ENCODE measurements at places on chromosomes 12 and 14.

DNA sequence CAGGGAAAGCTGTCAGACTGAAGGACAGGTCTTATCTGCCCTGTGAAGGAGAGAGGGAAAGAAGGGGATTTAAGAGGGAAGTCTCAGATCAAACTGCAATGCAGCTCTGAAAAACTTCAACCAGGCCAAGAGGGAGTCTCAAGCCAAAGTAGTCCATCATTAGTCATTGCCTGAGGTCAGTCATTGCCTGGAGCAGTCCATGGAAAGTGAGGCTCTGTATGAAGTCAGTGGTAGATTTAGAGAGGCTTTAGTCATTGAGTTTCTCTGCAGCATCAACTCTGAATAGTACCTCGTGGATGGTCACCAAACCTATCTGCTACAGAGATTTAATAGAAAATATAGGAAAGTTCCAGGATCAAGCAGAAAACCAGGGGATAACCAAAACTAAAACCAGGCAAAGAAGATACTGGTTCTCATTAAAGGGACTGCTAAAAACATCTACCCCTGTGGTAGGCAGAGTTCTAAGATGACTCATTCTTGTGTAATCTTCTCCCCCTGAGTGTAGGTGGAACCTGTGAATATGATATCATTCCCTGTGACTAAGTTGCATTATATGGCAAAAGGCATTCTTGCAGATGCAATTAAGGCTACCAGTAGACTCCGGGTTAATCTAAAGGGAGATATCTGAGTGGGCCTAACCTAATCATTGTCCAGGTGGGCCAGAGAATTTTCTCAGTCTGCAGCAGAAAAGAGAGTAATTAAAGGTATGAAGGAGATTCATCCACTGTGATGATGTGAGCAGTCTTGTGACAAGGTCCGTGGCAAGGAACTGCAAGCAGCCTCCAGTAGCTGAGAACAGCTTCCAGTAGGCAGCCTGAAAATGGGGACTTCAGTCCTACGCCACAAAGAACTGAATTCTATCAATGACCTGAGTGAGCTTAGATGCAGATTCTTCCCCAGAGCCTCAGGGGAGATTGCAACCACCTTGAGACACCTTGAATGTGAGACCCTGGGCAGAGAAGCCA lies 123.1 kb downstream of the GALC start:
- H3K4me3 ChIP-seq = no peak overlapping the region
- no peaks in the 10 kb centered on the region for H3K4me1 ChIP-seq

DNA sequence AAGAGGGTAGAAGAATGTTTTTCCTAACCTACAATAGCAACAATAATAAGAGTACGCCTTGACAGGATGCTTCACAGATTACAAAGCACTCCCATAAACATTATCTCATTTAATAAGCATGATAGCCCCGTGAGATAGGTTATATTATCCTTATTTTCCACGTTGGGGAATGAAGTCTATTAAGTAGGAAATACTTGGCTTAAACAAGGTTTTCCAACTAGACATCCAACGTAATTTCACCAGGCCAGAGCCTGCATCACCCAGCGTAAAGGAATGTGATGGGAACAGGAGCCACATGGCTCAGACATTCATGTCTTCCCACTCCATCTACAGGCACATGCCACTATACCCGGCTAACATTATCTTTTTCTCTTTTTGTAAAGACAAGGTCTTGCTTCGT lies 223.4 kb upstream of the AMIGO2 start:
- no peaks in the 10 kb centered on the region for H3K27me3 ChIP-seq
- no peak for DNase-seq
- no peaks in the 10 kb centered on the region for H3K36me3 ChIP-seq
- no peaks in the 10 kb centered on the region for H3K4me1 ChIP-seq
- no peak overlapping the region for H3K4me3 ChIP-seq
- H3K27ac ChIP-seq = no peak overlapping the region

DNA sequence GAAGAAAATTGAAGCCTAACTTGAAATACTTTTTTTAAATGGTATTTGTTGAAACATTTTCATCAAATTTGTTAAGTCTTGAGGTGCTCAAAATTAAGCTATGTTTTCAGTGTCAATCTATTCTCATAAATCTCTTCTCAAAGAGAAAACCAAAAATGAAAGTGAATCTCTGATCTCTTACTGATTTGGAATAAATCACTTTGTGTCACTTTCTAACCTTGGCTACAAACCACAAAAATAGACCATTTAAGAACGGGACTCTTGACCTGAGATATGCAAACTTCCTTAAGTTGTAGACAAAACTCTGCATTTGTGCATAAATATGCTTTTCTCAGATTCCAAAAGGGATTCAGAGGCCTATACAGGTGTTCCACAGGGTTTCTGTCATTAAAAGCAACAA lies 192.9 kb downstream of the SEC23A start:
- H3K4me1 ChIP-seq = no peaks in the 10 kb centered on the region
- no peaks in the 10 kb centered on the region for H3K27me3 ChIP-seq
- H3K27ac ChIP-seq = no peak overlapping the region
- H3K4me3 ChIP-seq = no peak overlapping the region
- no peak for DNase-seq

DNA sequence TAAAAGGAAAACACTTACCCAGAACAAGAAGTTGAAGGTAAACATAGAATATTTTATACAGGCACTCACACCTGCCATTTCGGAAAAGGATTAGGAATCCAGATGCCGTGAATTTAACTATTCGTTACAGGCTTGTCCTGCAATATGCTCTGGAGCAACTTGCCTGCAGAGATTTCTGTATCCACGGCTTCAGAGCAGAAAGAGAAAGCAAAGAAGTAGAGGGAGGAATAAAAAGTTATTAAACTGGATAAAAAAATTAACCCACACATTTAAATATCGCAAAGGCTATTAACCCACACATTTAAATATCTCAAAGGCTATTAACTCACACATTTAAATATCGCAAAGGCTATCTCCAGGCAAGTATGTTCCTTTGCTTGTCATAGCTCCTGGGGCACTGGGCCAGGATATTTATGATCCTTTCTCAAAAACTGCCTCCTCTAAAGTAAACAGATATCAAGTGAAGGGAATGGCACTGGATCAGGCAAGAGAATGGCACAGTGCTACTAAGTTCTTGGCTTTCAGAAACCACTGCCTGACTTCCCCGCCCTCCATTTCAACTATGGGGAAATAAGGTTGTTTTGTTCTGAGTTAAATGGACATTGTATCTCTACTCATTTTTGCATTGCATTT lies at the start of gene TSPAN8:
TSS of gene TSPAN8 (minus strand) at position 399 of the 633 bp plus-strand sequence. CDS start at position 78, 321 bp downstream.
- H3K4me1 ChIP-seq = no peaks in the 10 kb centered on the region
- no peaks in the 10 kb centered on the region for H3K27me3 ChIP-seq
- H3K27ac ChIP-seq = no peak within 1 kb of the TSS

DNA sequence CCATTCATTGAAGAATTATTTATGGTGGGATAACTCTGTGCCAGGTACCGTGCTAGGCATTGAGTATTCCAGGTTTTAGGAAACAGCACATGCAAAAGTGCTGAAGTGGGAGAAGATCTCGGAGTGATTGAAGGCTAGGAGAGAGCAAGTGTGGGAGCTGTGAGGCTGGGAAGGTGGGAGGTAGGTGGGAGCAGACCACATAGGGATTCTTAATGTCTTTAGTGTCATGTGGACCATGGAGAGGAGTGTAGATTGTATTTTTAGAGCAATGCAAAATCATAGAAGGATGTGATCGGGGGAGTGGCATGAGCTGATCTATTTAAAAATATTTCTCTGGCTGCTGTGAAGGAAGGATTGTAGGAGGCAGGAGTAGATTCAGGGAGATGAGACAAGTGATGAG lies 5.4 kb downstream of the PTPN11 start:
- DNase-seq = no peak
- no peak overlapping the region for H3K4me3 ChIP-seq
- no peak overlapping the region for H3K27ac ChIP-seq
- peaks cover 35% of the 10 kb centered on the region for H3K4me1 ChIP-seq

GRCh38 chr12:108806346-108806745 lies 51.0 kb downstream of the SSH1 start:
- H3K27me3 ChIP-seq = no peaks in the 10 kb centered on the region
- H3K4me1 ChIP-seq = peaks cover 16% of the 10 kb centered on the region
- DNase-seq = no peak
- peak overlapping the region; percentile 95 for H3K27ac ChIP-seq

DNA sequence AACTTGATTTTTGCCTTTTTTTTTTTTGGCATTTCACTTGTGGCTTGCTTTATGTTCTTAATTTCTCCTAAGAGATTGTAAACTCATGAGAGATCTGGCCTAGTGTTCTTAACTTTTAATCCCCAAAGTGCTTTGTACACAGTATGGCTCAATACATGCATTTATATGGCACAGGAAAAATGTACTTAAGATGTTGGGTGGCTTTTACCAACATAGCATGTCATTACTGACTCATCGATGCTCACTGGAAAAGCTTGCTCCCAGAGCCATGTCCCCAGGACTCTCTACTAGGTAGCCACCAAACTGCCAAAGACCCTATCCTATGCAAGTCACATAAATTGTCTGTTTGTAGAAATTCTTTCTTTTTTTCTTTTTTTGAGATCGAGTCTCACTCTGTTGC lies 13.1 kb upstream of the SMCO3 start:
- H3K27me3 ChIP-seq = no peaks in the 10 kb centered on the region
- H3K27ac ChIP-seq = peak overlapping the region; percentile 36
- H3K4me3 ChIP-seq = no peak overlapping the region

GRCh38 chr14:93965287-93965821 lies 11.0 kb downstream of the ASB2 start:
- no peaks in the 10 kb centered on the region for H3K36me3 ChIP-seq
- H3K4me3 ChIP-seq = no peak overlapping the region
- no peaks in the 10 kb centered on the region for H3K27me3 ChIP-seq
- peaks cover 11% of the 10 kb centered on the region for H3K4me1 ChIP-seq

DNA sequence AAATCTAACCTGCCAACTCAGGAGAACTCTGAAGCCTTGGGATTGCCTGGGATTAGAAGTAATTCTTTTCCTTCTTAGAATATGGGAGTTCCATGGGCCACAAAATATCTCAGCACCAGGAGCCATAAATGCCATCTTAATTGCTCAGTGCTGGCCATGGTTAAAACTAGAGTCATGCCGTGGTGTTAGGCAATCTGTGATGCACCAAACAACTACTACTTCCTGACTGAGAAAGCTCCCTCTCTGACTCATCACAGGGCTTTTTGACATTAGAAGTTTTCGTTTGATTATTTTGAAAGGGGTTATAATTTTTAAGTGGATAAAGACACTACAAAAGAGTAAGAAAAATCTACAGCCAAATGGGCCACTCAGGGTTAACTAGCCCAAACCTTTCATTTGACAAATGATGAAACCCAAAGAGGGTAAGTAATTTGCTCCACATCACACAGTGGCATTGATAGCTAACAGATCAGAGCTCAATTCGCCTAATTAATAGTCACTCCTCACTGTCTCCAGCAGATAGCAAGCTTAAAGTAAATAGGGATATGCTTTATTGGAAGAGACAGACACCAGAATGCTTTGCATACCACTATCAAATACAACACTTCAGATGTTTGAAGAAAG lies 377.3 kb downstream of the EMP1 start:
- no peak overlapping the region for H3K27ac ChIP-seq
- no peaks in the 10 kb centered on the region for H3K4me1 ChIP-seq
- H3K4me3 ChIP-seq = no peak overlapping the region
- H3K27me3 ChIP-seq = no peaks in the 10 kb centered on the region
- no peaks in the 10 kb centered on the region for H3K36me3 ChIP-seq
- no peak for DNase-seq

- no peak for DNase-seq
- no peaks in the 10 kb centered on the region for H3K27me3 ChIP-seq
- no peak overlapping the region for H3K4me3 ChIP-seq
- H3K4me1 ChIP-seq = no peaks in the 10 kb centered on the region
- H3K27ac ChIP-seq = no peak overlapping the region
Observed at GRCh38 chr14:99674064-99674650, 9.9 kb upstream of the CYP46A1 start.

DNA sequence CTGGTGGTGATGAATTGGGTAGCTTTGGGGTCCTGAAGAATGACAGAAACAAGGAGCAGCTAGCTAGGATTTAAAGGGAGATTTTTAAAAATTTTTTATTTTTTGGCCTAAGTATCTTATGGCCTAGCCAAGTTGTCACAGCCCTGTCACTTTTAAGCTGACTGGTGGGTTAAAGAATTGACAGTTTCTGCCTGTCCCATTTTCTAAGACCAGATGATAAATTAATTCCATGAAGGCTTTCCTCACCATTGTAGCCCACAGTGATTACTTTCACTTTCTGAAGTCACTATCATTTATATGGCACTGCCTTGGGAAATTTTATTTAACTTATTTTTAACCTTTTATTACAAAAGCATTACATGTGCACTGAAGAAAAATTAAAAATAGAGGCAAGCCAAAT lies 43.2 kb downstream of the BICDL1 start:
- no peaks in the 10 kb centered on the region for H3K36me3 ChIP-seq
- no peaks in the 10 kb centered on the region for H3K27me3 ChIP-seq
- H3K4me3 ChIP-seq = no peak overlapping the region
- H3K27ac ChIP-seq = no peak overlapping the region
- no peaks in the 10 kb centered on the region for H3K4me1 ChIP-seq

DNA sequence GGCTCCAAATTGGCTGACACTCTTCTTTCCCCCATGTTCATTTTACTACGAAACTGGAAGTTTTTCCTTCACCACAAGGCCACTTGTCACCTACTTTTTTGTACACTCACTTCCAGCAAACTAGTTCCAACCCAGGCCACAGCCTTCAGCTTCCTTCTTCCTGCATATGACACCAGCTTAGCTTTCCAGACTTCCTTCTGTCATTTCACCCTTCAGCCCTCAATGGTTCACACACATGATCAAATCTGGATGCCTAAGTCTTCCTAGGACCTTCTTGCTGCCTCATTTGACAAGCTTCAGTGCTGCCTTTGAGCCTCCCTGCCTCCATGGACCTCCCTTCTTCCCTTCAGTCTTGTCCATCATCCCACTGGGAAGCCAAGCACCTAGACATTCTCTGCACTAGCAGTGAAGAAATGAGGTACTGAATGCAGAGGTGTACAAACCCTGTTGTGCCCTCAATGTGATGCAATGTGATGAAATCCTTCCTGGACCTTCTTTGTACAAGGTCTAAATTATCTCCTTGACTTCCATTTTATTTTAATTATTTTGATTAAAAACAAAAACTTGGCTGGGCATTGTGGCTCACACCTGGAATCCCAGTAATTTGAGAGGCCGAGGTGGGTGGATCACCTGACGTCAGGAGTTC lies 4.3 kb upstream of the REC8 start:
- no peaks in the 10 kb centered on the region for H3K27me3 ChIP-seq
- H3K4me1 ChIP-seq = peaks cover 12% of the 10 kb centered on the region
- peaks cover 49% of the 10 kb centered on the region for H3K36me3 ChIP-seq
- H3K27ac ChIP-seq = no peak overlapping the region
- no peak for DNase-seq

- H3K36me3 ChIP-seq = no peaks in the 10 kb centered on the region
- no peak overlapping the region for H3K27ac ChIP-seq
- H3K4me3 ChIP-seq = no peak overlapping the region
- no peak for DNase-seq
- H3K27me3 ChIP-seq = no peaks in the 10 kb centered on the region
Observed at GRCh38 chr14:35991356-35991755, 165.2 kb downstream of the BRMS1L start.

- H3K4me3 ChIP-seq = no peak overlapping the region
- no peaks in the 10 kb centered on the region for H3K4me1 ChIP-seq
- no peak overlapping the region for H3K27ac ChIP-seq
- DNase-seq = no peak
- H3K36me3 ChIP-seq = no peaks in the 10 kb centered on the region
- no peaks in the 10 kb centered on the region for H3K27me3 ChIP-seq
Observed at GRCh38 chr12:4012977-4013968, 140.1 kb upstream of the PARP11 start.
